ENCODE measurements at places on chromosomes 5 and 9.

DNA sequence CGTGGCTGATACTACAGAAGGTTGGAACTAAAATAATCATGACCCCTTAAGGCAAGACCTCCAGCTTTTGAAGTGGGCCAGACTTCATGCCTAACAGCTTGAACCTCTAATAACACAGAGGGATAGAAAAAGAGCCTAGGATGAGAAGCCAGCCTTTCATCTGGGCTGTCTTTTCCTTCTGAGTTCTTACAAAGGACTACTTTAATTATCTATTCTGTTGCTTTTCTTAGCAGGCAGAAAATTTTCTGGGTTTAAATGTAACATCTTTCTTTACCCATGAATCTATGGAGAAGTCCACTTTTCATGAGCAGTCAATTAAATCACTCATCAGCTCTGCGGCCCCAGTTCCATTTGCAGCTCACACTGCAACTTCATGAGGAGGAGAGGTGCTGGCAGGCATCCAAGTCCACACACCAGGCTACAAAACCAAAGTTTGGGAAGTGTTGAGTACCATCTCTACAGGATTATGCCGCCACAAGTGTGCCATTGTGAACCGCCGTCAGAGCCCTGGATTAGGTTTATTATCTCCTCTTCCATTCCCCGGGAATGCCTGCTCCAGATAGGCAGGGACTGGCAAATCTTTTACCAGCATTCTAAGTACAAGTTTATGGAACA, 192.0 kb downstream of the TLE4 start:
- no peak for DNase-seq

DNA sequence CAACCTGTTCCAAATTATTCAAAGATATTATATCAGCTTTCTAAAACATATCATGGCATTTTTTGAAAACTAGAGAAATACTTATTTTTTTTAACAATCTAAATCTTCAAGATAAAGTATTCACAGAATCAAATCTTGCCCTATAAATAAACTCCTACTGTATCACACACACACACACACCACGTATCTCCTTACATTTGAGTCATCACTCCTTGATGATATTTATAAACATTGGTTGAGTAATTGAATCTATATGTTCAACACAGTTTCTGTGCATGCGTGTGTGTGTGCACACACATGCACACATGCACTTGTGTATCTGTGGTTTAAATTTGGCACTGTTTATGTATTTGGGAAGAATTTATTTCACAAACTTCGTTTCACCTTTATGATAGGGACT, 1716.4 kb downstream of the EFNA5 start:
- no peak for DNase-seq

GRCh38 chr5:92470770-92471169, 1087.7 kb upstream of the ARRDC3 start:
- no peak for DNase-seq

- DNase-seq = no peak
These were observed 414.1 kb downstream of the ARHGEF28 start for GRCh38 chr5:74040065-74040551.

DNA sequence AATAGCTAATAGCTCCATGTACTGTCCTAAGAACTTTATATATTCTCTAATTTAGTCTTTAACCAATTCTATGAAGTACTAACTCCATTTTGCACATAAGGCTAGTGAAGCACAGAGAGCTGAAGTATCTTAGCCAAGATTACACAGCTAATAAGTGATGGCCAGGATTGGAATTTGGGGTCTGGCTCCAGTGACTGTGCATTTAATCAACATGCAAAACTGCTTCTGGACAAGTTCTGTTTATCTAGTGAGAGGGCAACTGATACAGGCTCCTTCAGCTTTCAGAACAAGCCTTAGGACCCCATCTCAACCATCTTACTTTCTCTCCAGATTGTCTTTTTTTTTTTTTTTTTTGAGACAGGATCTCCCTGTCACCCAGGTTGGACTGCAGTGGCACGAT, 21.3 kb downstream of the SLC25A25 start:
- no peak for DNase-seq

DNA sequence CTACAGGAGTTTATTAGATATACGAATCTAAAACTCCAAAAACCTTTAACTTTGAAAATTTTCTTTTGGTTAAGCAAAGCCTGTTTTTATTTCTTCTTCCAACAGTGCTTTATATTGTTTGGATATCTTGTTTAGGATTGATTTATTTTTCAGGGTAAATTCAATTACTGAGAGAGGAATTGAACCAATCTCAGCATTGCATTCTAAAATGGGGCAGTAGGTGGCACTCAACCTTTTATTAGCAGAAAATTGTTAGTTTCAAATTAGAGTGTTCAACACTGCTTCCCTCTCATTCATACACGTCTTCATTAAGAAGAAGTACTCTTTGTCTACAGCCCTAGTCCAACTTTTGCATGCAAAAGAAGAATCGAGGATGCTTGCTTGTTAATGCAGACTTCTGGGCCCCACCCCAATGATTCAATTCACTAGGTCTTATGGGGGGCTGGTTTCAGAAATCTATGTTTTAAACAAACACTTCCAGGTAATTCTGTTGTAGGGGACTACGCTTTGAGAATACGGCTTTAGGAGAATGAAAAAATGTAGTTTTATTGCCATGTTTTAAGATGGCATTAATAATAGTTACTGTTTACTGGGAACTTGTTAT, 26.6 kb downstream of the MRPL22 start:
- DNase-seq = no peak

DNA sequence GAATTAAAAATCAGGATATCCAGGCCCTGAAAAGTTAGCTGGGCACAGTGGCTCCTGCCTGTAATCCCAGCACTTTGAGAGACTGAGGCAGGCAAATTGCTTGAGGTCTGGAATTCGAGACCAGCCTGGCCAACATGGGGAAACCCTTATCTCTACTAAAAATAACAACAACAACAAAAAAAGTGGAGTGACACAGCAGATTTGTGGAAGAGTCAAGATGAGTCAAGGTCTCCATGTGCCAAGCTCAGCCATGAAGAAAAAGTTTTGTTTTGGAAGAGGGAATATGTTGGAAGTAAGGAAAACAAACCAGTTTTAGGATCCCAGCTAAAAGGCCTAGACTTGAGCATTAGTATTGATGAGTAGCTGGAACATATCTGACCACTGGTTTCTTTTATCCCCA, 14.7 kb downstream of the LRRC70 start:
- DNase-seq = no peak

- no peak for DNase-seq
These were observed 61.0 kb upstream of the ADAMTS2 start for GRCh38 chr5:179406031-179406961.

DNA sequence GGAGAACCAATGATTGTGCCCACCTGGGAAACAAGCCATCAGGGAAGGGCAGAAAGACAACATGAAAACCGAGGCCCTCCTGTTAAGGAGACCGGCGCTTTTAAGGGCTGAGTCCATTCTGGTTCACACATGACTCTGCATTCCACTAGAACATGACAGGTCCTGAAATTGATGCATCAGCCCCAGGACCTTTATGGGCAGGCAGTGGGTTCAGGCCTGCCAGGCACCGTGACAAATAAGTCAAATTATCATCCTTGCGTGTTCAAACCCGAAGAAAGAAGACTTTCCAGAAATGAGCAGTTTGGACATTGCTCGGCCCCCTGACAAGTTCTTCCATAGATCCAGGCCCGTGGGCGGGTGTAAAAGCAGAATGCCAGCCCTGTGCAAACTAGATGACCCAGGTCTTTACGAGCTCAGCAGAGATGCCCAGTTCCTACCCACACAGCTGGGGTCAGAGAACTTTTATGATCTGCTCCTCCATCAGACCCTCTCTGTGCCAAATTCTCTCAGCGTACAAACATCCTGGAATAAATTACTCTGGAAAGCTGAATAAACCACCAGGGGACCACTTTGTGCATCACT, 295.5 kb upstream of the WWC1 start:
- DNase-seq = no peak

DNA sequence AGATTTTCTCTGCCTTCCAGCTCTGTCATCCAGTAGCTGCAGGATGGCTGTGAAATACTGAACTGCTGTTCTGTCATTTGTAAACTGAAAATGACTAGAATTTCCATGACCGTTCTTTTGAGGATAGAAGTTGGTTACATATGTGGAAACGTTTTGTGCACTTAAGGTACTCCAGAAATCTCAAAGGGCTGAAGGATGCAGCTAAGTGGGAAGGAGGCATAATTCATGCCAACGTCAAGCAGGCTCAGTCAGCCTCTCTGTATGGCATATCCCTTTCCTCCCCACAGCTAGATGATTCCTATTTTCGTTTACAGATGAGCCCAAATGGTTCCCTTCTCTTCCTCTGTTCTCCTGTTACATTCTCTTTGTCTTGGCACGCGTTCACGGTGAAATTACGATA, 257.6 kb downstream of the FBXL7 start:
- no peak for DNase-seq

GRCh38 chr5:5288201-5288600, 134.3 kb upstream of the ICE1 start:
- no peak for DNase-seq

DNA sequence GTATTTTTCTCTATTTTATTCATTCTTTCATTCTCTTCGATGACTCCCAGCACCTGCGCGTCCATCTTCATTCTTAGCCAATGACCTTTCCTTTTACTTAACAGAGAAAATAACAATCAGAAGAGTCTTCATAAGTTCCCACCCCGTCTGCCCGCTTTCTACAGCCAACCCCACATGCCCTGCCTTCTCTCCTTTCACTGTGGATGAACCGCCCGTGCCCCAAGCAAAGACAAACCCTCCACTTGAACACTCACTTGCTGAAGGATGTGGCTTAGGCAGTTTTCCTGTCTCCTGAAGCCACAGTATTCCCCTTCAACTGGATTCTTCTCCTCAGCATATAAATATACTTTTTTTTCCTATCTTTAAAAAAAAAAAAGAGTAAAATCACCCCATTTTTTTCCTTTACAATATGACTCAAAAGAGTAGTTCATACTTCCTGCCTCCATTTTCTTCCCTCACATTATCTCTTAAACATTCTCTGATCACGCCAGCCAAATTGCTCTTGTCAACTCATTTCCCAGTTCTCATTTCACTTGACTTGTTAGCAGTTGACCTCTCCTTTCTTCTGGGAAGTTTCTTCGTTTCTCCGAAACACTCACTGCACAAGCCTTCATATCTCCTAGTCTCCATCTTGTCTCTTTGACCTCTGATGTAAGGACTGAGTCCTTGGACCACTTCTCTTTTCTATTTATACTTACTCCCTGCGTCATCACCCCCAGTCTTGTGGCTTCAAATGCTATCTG, 11.1 kb downstream of the NIPSNAP3B start:
- no peak for DNase-seq

- DNase-seq = no peak
These were observed 635 bp downstream of the IFT74 start for GRCh38 chr9:26956860-26957233.

DNA sequence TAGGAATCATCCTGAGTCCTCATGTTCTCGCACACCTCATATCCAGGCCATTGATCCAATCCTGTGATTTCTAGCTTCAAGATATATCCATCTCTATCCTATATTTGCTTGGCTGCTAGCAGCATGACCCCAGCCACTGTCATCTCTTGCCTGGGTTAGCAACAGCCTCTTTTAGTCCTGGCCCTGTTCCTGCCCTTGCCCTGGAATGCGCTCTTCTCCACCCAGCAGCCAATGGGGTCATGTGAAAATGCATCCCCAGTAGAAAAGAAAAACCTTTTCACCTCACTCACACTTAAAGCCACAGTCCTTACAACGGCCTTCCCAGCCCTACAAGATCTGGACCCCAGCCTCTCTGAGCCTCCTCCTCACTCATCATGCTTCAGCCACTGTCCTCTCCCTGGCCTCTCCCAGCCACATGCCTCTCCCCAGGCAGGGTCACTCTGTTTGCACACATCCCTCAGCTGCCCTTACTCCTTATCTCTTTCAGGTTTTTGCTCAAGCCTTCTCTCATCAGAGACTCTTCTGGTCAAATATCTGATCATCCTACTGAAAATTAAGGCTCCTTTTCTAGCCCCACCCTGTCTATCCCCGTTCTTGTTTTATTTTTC, 34.3 kb upstream of the NR3C1 start:
- DNase-seq = no peak

DNA sequence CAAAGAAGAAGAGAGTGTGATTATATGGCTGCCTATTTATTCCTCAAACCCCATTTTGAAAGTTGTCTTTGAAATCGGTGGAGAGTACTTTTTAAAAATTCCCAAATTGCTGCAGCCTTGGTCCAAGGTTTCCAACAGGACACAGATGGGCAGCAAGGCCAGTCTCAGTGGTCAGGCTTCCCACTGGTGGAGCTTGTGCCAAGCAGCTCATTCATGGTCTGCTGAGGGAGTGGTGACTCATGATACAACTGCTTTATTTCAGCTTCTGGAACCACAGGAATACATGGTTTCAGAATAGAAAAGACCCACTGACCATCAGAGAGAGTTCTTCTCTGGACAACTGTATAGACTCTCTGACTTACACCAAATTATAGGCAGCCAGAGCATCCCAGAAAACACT, 673.1 kb upstream of the KLF4 start:
- DNase-seq = no peak

- DNase-seq = no peak
These were observed 7.4 kb upstream of the ADGRD2 start for GRCh38 chr9:124442826-124443225.

GRCh38 chr5:73947906-73948640, 322.1 kb downstream of the ARHGEF28 start:
- DNase-seq = no peak

GRCh38 chr5:43608406-43608805, 5.4 kb downstream of the NNT start:
- no peak for DNase-seq

GRCh38 chr5:169062690-169063089, 238.2 kb downstream of the SLIT3 start:
- DNase-seq = no peak

DNA sequence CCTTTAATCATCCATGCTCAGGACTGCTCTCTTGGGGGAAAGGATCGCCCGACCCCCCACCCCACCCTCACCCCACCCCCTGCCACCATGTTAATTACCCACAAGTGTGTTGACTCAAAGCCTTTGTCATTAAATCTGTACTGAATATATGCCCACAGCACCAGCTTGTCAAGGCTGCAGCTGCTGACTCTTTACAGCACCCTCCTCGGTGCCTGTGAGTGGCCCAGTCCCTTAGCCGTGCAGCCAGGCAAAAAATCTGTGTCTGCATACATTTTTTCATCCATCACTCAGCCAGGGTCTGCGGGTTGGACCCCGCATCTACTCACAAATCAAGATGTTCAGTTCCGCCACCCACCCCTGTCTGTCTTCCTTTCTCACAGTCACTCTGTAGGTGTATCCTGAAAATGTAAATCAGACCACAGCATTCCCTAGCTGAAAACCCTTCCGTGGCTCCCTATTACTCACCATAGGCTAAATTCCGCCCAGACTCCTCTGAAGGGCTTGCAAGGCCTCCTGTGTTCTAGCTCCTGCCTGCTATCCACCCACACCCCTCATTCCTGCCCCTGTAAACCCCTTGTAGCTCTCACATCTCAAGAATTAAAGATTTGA, 53.7 kb upstream of the KCNIP1 start:
- DNase-seq = no peak

- no peak for DNase-seq
These were observed 70.7 kb upstream of the SLC25A51 start for GRCh38 chr9:37974506-37975173.
